Common myeloid progenitor, CD34-positive (primary cell): ENCODE measurements at places on chromosomes 4 and X.

DNA sequence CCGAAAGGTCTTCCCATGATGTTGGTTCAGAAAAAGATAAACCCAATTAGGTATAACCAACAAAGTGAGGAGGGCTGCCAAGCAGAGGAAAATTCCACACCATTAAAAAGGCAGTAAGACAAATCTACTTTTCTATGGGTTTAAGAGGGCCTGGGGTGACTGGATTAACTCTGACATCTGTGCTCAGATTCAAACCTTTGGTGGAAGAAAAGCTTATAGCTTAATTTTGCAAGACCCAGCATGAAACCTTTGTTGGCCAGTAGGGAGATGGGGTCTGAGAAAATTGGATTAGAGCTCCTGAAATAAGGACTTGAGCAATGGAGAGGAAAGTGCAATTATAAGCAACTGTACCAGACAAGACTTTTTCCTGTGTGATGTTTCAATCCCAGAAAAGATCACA lies 104.2 kb downstream of the KDR start:
- no peak for DNase-seq

- no peak for DNase-seq
These were observed 2.5 kb upstream of the RS1 start for GRCh38 chrX:18674417-18674787.

DNA sequence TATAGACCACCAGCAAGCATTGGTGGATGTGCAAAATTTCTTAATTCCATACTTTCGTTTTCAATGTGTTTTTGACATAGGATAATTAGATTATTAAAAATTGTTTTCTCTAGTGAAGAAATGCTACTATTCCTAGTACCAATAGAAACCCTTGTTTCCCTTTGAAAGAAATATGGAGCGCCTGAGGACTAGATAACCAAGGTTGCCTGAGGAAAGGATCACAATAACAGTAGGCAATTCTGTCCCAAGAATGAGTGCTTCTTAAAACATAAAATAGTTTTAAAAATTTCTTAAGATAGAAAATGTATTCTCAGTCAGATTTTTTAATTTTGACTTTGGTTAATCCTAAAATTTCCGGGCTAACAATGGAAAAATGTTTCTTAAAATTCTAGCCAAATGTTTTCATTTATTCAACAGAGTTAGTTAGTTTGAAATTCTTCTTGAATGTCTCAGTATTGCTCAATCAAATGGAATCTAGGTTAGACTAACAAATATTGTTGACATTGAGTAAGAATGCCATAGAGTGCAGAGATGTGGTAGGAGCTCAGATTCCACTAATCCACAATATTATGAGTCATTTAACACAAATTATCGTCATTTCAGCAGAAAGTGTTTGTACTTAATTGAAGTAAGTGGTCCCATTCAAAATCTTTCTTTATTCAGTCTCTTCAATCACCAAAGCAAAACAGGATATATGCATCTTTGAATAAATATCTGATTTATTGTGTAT lies 666.0 kb downstream of the GRID2 start:
- no peak for DNase-seq

GRCh38 chrX:154718616-154719015 lies 32.3 kb downstream of the GAB3 start:
- peak; percentile 81 for DNase-seq

DNA sequence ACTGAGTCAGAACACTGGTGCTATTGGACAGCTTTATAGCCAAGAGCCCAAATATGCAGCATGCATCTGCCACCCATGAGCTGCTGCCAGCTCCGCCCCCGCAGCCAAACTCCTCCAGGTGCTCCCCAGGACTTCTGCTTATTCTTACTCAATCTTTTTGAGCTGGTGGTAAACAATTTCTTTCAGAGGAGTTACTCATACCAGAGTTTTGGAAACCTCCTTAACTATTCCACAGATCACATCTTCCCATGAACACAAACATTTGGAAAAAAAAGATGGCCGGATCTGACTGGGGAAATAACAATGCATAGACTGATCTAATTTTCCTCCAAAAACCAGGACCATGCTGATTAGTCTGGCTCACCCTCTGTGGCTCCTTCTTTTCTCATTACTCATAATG lies 399.9 kb downstream of the GPM6A start:
- DNase-seq = no peak
